ENCODE measurements at places on chromosomes 3 and 15.

GRCh38 chr3:55480911-55481743 is 6.0 kb downstream of the WNT5A start:
- DNase-seq, result peak; percentile 89

- DNase-seq, result no peak
These were observed 9.5 kb downstream of the CMTM7 start for GRCh38 chr3:32401126-32401525.

DNA sequence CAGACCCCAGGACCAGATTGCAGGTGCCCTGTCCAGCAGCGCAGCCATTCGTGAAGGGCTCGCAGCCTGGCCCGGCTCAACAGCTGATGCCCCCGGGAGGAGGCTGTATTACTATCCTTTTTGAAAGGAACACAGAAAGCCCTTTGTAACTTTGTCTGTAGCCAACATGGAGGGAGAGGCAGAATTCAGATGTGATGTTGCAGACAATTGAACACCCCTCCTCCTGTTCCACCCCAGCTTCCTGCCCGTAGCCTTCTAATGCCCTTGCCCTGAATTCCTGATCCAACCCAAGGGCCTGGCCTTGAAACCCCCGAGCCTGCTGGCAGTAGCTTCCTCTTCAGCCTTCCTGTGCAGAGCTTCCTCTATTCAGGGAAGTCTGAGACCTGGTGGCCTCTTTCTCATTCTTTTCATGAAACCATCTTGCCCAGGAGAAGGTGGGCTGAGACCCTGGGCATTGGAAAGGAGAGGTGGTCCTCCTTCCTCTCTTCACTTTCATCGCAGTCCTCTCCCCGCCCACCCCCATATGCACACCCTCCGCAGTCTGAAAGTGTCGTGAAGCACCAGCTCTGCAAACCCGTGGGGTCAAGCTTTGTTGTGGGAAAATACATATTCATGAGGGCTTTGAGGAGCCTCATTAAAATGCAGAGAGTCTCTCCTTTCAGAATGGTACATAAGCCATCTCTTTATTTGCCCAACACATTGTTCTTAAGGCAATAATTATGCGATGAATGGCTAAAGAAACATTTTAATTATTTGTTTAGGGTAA is 109.2 kb downstream of the APBA2 start:
- DNase-seq, result no peak

DNA sequence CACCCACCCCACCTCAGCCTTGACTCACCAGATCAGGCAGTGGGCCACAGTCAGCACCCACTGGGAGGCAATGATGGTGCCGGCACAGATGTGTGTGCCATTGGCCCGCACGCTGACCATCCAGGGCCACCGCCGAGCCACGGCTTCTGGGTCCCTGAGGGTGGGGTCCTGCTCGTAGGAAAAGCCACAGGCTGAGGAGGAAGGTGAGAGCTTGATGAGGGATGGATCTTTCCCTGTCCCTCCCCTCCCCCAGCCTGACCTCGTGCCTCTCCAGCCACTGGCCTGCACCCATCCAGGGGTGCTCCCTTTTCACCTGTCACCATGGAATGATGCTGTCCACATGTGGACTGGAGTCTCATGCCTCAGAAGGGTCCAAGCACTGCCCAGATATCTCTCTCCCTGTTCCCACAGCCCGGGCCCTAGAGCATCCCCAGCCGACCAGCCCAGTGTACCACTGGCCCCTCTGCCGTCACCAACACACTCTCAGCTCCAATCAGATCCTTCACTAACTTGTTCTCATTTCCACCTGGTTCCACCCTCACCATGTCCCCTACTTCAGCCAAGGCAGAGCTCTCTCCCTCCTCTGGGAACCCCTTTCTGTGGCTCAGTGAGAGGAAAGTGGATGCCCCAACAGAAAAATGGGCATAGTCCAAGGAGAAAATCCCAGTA is 2.0 kb downstream of the PRSS50 start:
- no peak for DNase-seq

- peak; percentile 37 for DNase-seq
These were observed 668 bp downstream of the MFGE8 start for GRCh38 chr15:88912500-88912921.

- no peak for DNase-seq
These were observed 40.8 kb downstream of the POLR2M start for GRCh38 chr15:57747206-57747896.

GRCh38 chr15:59274126-59274970 is 67.7 kb downstream of the LDHAL6B start:
- DNase-seq, result peak; percentile 87

DNA sequence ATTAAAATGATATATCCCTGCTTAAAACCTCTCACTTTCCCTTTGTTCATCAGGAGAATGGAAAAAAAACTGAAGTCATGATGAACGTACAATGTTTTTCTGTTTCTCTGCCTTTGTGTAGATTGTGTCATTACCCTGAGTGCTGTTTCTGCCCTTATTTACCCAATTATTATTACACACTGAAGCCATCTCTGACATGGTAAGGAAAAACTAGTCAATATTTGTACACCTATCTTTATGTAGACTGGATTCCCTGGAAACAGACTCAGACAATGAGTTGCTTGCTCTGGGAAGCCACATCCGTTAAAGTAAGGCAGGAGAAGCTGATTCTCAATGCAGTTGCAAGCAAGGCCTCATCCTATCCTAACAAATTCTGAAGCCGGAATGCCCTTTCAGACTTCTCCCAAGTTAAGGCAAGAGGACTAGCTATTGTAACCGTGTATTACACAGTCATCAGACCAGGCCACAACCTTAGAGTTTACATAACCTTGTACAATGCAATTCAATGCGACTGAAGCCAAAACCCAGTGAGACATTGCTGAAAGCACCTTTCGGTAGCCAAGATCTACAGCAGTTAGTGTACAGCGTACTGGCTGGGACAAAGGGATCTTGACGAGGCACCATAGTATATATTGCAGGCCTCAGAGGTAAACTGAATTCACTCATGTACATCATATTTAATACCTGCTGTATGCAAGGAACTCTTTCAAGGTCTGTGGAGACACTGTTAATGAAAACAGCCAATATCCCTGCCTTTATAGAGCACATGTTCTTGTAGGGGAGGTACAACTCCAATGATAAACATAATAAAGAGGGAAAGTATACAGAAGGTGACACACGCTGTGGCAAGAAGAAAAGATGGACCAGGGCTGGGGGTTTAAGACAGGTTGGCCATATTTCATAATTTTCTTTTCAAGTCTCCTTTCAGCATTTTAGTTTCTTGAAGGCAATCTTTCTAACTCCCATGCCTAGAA is 1040.8 kb upstream of the SEMA6D start:
- DNase-seq, result no peak

DNA sequence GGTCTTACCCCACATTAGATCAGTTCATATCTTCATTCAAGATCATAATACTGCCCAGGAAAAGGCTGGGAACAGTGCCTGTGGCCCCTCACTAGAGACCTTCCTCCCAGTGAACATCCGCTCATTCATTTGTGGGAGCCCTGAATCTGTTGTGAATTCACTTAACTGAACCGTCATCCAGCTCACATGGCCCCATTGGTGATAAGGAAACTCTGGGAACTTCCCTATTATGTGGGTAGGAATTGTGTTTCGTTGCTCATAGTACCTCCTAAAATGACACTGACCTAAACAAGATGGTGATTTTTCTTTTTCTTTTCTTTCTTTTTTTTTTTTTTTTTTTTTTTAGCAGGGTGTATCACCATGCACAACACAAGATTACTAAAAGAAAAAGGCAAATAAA is 6.8 kb upstream of the MESP2 start:
- no peak for DNase-seq

DNA sequence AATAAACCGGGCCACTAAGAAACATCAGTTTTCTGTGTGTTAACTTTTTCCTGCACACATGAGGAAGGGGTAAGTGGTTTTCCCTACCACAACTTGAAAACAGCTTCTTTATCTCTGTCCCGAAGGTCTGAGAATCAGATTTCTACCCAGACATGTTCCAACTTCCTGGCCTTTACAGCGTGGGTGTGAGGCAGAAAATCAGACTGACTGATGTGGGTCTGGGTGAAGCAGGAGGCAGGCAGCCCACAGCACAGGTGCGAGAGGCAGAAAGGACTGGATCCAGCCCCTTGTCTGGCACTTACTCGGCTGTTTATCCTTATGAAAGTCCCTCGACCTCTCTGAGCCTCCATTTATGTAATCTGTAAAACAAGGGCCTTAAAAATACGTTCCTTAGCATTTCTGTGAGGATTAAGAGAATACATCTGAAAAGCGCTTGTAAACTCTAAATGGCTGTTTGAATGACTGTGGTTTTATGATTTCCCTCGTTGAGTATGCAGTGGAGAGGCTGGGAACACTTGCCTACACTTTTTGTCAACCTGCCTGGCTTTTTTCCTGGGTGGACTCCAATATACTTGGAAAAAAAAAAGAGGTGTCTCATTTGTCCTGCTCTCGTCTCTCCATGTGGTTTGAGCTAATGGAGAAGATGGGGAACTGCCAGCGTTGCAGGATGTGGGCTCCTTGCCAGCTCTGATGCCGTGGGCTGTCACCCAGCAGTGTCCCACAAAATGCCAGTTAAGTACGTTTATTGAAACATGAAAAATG is 3.1 kb downstream of the AGBL1 start:
- no peak for DNase-seq

GRCh38 chr3:162348912-162349311 is 852.3 kb downstream of the OTOL1 start:
- no peak for DNase-seq

DNA sequence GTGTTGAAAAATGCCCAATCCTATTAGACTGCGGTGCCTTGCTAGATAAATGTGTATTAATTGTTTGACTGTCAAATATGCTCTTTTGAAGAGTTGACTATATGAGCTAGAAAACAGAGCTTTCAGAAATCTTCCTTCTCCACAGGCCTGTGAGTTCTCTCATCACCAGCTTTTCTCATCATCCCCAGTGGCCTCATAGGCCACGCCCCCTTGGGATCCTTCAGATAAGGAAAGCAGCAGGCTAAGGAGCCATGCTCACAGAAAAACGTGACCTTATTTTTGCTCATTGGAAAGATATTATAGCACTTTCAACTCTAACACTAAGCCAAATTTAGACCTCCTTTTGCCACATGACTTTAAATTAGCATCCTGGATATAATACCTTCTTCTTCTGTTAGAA is 514.4 kb upstream of the ARRDC4 start:
- no peak for DNase-seq

GRCh38 chr3:70298385-70298784 is 14.1 kb downstream of the MDFIC2 start:
- no peak for DNase-seq

GRCh38 chr15:99477791-99478471 is 87.9 kb upstream of the MEF2A start:
- DNase-seq, result no peak

DNA sequence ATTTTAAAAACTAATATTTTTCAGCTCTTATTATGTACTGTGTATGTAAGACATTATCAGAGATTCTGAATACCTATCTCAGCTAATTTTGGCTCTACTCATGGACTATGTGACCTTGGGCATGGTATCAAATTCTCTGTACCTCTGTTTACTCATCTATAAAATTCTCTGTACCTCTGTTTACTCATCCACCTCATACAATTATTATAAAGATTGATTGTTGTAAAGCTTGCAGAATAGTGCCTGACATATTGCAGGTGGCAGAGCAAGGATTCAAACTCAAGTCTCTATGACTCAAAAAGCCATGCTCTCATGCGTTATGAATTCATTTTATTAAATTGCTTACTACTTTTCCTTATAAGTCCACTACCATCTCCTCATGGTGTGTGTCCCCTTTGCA is 151.9 kb upstream of the ARL6 start:
- no peak for DNase-seq

Measured in RPMI7951 (cell line).